Suprapubic skin (tissue), 4 donors: ENCODE measurements at places on chromosomes 12 and 14. TPM values are rescaled to one million over a fixed set of nuclear protein-coding genes. Genes with fewer than 3 reads are reported as not detected.

DNA sequence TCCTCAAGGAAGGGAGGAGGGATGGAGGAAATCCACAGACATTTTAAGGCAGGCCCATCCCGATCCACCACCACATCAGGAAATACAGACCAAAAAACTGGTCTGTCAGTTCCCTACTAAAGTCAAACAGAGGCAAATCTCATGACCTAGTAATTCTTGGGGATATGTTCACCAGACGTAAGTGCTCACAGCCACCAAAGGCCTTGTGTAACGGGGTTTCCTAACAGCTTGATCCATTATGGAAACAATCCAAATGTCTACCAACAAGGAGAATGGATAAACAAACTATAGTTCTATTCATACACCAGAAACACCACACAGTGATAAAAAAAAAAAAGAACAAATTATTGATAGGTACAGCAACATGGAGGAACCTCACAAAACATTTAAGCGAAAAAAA lies 72.9 kb downstream of the PRKAB1 start:
- DNase-seq = no peak

DNA sequence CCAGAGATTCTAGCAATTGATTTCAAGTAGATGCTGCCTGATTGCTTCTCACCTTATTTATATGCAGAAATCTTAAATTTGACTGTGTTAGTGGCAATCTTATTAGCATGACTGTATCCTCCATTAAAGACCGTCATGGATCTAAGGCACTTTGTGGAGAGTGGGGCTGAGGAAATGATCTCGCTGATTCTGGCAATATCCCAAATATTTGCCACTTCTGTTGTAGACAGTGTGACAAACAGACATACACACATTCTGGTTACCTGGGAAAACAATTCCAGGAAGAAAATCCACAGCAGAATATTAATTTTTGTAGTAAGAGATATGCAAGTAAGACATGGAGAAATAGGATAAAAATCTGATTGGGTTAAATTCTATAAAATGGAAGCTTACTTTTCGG lies 269.0 kb upstream of the G2E3 start:
- no peak for DNase-seq

COCH gene
- 7.9 TPM for total RNA-seq

LBHD2 gene
- not detected for total RNA-seq

DNA sequence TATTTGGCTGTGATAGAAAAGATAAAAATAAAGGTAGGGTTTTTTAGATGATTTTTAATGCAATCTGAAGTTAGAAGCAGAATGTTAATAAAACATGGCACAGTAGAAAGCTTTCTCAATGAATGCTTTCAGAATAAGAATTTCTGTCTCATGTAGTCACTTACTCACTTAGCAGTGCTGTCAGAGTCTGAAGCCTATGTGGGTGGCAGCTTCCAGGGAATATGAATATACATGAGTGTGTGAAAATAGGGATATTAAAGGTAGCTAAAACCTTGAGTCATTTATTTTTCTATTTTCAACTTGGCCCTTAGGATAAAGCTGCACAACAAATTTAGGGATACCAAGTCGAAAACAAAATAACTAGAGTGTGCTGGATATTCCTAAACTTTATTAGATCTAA lies 427.9 kb downstream of the AEBP2 start:
- DNase-seq = no peak

FOXA1 gene
- 14.4 TPM for total RNA-seq

GRCh38 chr12:95262808-95263207 lies 45.2 kb downstream of the VEZT start:
- no peak for DNase-seq

DEGS2 gene
- 114 TPM for total RNA-seq

DNA sequence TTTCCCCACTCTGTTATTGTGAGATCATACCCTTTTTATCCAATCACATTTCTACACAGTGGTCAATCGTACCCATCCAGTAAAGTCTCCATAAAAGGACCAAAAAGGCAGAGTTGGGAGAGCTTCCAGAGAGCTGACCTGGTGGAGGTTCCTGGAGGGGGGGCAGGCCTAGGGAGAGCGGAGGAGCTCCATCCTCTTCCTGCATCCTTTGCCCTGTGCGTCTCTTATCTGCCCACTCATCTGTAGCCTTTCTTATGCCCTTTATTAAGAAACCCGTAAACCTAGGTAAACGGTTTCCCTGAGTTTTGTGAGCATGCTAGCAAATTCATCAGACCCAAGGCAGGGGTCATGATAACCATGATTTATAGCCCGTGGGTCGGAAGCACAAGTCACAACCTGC lies 26.2 kb downstream of the EVL start:
- no peak for DNase-seq

PTCSC3 gene
- not detected for total RNA-seq

TEX52 gene
- total RNA-seq = not detected

SERPINA1 gene
- total RNA-seq = 4.7 TPM

DNA sequence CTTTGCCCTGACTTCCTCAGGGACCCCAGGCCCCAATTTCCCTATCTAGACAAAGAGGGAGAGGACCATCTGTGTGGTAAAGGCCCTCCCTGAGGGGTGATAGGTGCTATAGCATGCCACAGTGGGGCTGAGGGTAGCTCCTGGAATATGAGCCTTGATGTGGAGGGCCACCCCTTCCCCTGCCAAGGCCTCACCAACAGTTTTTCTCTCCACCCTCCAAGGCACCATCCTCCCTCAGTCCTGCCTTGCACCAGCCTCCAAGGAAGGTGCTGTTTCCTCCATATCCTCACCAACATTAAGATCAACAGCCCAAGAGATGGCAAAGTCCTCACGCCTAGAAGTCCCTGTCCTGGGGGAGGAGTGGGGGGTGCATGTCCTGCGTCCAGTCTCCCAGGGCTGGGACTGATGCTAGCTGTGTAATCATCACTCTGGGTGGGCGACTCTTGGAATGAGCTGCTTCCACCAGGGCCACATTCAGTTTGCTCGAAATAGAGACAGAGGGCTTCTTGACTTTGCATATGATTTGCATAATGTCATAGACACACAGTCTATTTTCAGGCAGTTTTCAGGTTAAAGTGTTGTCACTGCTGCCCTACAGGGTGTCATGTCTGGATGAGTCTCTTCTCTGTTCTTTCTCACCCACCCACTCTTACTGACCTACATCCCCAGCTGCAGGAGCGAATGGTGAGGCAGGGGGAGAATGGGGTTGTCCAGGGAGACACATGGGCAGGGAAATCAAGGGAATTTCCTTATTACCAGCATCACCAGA lies 17.4 kb downstream of the ACVRL1 start:
- DNase-seq = no peak

PLEKHD1 gene
- total RNA-seq = 1.2 TPM

GRCh38 chr14:76908834-76909233 lies 82.6 kb downstream of the LRRC74A start:
- no peak for DNase-seq
